NCI-H1694 treated with DMSO at 0.1 percent for 48 hours (cell line): ENCODE measurements at places on chromosomes 5 and 9.

DNA sequence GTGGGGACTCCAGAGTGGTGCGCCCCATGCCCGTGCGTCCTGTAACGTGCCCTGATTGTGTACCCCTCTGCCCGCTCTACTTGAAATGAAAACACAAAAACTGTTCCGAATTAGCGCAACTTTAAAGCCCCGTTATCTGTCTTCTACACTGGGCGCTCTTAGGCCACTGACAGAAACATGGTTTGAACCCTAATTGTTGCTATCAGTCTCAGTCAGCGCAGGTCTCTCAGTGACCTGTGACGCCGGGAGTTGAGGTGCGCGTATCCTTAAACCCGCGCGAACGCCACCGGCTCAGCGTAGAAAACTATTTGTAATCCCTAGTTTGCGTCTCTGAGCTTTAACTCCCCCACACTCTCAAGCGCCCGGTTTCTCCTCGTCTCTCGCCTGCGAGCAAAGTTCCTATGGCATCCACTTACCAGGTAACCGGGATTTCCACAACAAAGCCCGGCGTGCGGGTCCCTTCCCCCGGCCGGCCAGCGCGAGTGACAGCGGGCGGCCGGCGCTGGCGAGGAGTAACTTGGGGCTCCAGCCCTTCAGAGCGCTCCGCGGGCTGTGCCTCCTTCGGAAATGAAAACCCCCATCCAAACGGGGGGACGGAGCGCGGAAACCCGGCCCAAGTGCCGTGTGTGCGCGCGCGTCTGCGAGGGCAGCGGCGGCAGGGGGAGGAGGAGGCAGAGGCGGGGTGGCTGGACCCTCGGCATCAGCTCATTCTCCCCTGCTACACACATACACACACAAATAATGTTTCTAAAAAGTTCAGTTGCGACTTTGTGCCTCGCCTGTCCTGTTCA, 668 bp downstream of the GLIS3 start:
- no peak for DNase-seq

GRCh38 chr9:16069249-16069648, 516.4 kb downstream of the CCDC171 start:
- no peak for DNase-seq

- no peak for DNase-seq
These were observed 5.4 kb upstream of the CCIN start for GRCh38 chr9:36163786-36164170.

DNA sequence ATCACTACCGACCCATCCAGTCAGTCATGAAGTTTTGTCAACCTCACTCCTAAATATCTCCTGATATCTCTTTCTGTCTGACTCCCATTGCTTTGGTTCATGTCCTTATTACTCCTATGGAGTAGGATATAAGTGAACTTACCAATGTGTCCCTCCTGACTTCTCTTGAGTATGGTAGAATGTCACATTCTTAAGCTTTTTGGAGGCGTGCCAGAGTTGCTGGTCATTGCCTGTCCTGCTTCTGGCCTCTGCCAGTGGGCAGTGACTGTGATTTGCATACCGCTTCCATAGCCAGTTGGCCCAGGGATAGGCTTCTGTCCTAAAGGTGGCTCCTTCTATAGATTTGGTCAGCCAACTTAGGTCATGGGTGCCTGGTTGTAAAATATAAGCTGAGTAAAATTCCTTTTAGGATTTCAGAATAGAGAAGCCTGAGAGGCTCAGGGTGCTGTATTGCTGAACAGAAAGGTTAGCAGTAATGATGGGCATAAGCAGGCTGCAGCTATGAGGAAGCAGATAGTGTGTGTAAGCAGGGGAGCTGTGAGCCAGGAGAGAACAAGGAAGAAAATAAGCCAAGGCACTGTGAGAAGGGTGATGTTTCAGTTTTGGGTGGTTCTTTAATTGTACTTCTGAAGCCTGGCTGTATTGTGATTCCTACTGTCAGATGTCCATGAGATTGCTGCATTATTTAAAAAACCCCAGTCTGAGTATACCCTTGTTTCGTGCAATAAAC, 16.1 kb upstream of the MARCHF3 start:
- DNase-seq = no peak

DNA sequence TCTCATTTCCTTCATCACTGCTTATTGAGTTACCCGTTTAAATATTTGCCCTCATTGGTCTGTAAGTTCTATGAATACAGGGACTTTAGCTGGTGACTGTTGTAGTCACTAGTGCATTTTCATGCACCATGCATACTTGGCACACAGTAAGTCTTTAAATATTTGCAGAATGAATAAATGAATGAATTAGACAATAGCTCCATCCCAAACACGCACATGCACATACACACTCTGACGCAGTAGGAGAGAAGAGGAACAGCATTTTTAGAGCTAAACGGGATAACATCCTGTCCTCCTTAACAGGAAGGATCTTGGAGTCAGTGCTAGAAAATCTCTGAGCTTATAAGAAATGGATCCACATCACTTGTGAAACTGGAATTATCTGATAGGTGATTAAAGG, 447.7 kb downstream of the KIF4B start:
- no peak for DNase-seq

GRCh38 chr5:72369301-72369700, 49.1 kb downstream of the PTCD2 start:
- no peak for DNase-seq

GRCh38 chr9:137426018-137426681, 3.0 kb downstream of the NOXA1 start:
- DNase-seq = no peak

DNA sequence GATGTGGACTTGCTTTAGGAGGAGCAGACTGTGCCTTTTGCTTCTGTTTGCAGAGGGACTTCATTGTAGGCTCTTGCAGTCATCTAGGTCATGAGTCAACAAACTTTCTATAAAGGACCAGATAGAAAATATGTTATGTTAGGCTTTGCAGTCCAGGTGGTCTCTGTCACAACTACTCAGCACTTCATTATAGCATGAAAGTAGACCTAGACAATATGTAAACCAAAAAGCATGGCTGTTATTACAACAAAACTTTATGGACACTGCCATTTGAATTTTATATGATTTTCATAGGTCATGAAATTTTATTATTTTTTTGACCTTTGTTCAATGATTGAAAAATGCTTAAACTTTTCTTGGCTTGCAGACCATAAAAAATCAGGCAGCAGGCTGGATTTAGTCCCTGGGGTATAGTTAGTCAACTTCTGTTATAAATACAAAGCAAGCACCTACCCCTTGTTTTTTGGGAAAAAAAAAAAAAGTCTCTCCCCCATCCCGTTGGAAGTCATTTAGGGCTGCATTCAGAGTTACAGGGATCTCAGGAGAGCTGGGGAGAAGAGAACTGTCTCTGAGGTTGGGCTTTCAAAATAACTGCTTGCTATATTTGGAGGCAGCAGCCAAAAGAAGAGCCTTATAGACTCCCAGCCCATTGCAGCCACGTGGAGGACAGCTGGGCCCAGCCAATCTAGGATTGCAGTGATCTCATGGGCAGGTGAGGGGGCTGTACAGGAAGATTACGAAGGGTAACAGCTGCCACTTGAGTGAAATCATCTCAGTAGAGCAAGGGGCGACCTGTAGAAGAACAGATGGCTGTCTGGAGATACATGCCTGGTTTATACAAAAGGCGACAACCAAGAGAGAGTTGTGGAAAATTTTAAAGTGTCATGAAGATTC, 136.6 kb upstream of the TNC start:
- peak; percentile 89 for DNase-seq

GRCh38 chr9:102892025-102892424, 103.1 kb upstream of the CYLC2 start:
- no peak for DNase-seq

DNA sequence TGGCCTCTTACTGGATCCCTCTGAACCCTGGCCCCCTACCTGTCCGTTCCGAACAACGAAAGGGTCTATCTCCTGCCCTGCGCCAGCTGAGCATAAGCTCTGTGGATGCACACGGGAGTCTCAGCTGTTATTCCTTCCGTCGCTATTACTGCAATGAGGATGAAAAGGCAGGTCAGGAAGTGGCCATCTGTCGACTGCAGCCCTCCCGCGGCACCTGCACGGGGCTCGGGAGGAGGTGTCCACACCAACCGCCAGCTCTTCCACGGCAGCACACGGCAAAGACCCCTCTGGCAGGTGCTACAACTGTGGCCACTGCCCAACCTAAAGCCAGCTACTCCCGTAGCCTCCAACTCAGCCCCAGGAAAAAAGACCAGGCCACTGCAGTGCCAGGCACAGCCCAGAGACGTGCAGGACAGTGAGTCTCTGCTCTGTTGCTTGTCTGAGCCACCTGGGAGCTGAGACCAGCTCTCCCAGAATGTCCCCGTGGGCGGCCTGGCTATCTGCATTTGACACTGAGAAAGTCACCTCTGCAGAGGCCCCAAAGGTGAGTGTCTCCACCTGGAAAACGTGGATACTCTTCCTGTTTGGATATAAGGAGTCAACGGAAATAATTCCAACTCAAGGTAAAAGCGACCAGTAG, 19.1 kb downstream of the CAMSAP1 start:
- no peak for DNase-seq

DNA sequence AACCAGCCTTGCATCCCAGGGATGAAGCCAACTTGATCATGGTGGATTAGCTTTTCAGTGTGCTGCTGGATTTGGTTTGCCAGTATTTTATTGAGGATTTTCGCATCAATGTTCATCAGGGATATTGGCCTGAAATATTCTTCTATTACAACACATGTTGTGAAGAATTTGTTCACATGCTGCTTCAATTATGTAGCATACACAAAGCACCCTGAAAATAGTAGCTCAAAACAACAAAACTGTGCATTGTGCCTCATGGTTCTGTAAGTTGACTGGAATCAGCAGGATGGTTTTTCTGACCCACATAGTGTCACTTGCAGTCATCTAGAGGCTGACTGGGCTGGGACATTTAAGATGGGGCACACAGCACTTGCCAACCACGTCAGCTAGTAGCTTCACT, 193.9 kb downstream of the SYK start:
- DNase-seq = no peak

- DNase-seq = no peak
These were observed 65.2 kb downstream of the TMC1 start for GRCh38 chr9:72586388-72587130.

- no peak for DNase-seq
These were observed 26.8 kb downstream of the ASS1 start for GRCh38 chr9:130471411-130472183.

DNA sequence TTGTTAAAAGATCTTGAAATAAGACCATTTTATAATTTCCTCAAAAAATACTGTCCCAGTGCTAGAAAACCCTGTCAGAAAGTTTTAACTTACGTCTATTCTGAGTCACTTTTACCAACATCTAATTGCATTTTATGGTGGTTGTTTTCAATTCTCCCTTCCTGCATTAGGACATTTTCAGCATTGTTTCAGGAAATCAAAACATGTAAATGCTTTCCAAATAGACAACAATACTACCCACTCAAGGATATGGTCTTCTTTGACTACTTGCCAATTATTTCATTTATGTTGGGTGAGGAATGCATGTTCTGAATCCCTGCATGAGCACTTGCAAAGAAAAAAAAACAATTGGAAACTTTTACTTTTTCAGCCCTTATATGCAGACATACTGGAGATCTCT, 284.6 kb upstream of the PDE4D start:
- no peak for DNase-seq

DNA sequence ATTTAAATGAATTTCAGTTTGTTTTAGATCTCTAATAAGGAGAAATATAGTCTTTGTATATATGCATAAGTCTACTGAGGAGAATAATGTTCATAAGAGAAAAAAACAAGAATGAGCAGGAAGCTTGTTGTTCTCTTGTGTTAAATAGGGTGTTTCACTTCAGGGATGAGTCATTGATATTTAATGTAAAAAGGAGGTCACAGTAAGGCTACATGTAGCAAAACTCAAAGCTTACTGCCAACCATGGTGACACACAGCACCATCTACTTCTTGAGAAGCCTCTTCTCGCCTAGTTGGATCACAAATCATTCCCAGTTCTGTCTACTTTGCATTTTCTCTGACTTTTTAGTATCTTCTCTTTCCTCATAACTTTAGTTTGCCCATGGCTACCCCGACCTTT, 1466.0 kb upstream of the C9orf72 start:
- DNase-seq = no peak

DNA sequence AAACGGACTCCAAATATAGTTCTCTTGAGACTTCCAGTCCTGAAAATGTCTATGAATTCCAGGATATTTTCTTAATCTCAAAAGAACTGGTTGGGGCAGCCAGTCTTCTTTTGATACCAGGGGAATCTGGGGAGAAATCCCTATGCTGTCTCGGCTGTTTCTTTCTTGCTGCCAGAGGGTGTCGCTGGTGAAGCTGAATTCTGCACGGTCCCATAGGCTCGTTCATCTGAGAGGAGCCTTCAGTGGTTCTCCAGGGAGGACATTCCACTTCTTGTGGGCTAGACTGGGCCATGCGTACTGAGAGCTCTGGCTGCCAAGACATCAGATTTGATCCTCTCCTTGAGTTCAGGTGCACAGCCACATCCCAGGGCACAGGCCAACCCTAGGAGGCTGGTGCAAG, 155.0 kb upstream of the CLINT1 start:
- DNase-seq = no peak

- no peak for DNase-seq
These were observed 327.4 kb downstream of the MARCHF11 start for GRCh38 chr5:15852217-15852616.

GRCh38 chr5:58595952-58596351, 13.1 kb downstream of the RAB3C start:
- no peak for DNase-seq

- DNase-seq = no peak
These were observed 72.3 kb downstream of the C9orf153 start for GRCh38 chr9:86187121-86187520.
